ENCODE measurements at places on chromosomes 2 and 18.

DNA sequence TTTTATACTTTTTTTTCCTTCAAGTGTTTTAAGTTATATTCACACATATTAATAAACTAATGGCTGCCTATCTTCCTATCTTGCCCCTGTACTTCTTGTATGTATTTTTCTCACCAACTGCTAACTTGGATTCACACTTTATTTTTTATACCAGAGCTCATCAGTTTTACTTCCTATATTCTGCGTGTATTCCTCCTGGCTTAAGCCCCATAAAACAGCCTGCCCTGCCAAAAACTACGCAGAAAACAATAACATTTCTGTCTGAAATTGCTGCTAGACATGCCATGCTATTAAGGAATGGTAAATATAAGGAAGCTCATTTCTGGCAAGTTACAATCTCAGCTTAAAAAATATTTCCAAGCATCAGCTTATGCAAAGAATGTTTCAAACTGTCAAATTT is 172.3 kb downstream of the UBE2E3 start:
- no peak for DNase-seq

- DNase-seq, result no peak
Observed at GRCh38 chr2:137800386-137800785, 163.9 kb upstream of the HNMT start.

DNA sequence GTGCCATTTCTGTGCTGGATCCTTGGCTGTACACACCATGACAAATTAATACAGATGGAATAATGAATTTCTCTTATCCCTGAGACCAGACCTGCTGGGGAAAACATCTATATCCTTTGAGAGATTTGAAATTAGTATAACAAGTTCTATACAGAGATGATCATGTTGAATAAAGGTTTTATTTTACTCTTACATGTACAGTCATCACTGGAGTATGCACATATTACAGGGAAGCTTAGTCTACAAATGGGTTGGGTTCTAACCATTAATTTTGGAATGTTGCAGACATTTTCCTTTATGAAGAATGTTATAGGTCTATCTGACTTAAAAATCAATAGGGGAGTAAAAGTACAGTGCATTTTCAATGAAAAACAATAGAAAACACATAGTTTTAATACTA is 29.9 kb upstream of the MMADHC start:
- DNase-seq, result no peak

DNA sequence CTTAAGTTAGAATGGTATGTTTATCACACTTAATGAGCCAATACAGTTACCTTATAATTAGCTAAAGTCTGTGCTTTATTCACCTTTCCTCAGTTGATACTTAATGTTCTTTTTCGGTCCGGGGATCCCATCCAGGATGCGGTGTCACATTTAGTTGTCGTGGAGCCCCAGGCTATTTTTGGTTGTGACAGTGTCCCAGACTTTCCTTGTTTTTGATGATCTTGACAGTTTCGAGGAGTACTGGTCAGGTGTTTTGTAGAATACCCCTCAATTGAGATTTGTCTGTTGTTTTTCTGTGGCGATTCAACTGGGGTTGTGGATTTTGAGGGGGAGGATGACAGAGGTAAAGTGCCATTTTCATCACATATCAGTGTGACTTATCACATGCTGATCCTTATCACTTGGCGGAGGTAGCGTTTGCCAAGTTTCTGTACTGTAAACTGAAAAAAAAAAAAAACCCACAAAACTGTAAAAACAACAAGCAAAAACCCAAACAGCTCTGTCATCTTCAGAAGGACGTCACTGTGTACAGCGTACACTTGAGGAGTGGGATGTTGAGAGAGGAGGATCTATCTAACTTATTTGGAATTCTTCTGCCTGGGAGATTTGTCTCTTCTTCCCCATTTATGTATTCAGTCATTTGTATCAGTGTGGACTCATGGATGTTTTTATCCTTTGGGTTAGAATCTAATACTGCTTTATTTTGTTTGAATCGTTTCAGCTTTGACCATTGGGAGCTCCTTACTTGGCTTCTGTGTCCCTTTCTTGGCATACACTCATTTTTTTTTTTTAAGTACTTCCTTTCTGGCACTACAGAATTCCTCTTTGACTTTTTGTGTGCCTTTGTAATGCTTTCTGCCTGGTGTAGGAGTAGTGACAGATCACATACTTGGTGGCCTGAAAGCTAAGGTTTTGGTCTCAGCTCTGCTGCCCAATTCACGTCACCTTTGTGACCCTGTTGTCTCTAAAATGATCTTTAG is 68.1 kb downstream of the FMNL2 start:
- DNase-seq, result no peak

DNA sequence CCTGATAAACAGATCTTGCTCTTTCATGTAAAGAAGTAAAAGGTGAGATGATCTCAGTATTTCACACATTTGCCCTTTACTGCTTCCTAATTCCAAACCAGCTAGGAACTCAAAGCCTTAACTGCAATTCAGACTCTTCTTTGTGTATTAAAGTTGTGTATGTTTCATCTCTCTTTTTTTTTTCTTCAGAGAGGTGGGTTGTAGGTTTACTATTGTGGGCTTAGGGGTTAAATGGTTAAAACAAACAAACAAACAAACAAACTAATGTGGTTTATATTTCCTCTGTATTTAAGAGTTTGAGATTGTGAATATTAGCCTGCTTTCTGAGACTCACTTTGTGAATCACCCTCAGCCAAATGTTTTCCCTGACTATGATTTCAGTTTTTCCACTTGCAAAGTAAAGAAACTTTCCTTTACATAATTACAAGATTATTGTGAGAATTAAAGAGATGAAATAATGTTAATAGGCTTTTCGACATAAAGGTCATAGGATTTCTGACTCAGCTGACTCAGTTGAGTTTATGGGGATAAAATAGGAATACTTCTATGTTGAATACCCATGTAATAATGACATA is 2.8 kb downstream of the GULP1 start:
- no peak for DNase-seq

- peak; percentile 23 for DNase-seq
Observed at GRCh38 chr2:212711856-212712255, 173.3 kb upstream of the ERBB4 start.

GRCh38 chr18:3455907-3456685 is 6.1 kb downstream of the TGIF1 start:
- DNase-seq, result no peak

DNA sequence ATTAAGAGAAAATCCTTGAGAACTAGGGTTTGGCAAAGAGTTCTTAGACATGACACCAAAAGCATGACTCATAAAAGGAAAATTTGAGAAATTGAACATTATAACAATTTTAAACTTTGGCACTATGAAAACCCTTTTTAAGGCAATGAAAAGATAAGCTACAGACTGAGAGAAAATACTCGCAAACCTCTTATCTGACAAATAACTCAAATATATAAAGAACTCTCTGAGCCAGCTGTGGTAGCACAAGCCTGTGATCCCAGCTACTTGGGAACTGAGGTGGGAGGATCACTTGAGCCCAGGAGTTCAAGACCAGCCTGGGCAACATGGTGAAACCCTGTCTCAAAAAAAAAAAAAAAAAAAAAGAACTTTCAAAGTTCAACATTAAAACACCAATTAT is 70.5 kb downstream of the FAM168B start:
- DNase-seq, result no peak

GRCh38 chr2:207516206-207516605 is 13.6 kb upstream of the CREB1 start:
- no peak for DNase-seq

- no peak for DNase-seq
Observed at GRCh38 chr18:36389811-36390581, 92.5 kb downstream of the FHOD3 start.

DNA sequence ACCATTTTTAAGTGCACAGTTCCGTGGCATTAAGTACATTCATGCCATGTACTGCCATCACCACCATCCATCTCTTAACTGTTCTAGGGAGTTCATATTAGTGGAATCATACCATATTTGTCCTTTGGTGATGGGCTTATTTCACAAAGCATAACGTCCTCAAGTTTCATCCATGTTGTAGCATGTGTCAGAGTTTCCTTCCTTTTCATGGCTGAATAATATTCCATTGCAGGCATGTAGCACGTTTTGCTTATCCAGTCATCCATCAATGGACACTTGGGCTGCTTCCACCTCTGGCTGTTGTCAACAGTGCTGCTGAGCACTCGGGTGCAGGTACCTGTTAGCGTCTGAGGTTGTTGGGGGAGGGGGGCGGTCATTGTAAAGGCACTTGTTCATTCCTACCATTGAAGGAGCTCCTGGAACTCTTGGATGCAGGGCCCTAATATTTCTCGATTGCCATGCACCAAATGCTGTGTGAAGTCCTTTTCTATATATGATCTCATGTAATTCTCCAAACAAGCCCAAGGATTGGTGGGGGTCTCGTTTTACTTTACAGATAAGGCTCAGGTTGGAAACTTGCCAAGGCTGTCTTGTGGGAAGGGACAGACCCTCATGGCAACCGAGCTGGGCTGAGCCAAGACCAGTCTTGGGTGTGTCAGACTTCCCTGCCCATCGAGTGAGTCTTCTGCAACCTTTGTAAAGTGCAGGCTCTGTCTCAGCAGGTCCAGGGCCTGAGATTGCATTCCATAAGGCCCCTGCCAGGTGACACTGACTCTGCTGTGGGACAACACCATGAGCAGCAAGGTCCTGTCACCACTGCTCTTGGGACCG is 42.9 kb upstream of the SH3RF3 start:
- DNase-seq, result no peak

DNA sequence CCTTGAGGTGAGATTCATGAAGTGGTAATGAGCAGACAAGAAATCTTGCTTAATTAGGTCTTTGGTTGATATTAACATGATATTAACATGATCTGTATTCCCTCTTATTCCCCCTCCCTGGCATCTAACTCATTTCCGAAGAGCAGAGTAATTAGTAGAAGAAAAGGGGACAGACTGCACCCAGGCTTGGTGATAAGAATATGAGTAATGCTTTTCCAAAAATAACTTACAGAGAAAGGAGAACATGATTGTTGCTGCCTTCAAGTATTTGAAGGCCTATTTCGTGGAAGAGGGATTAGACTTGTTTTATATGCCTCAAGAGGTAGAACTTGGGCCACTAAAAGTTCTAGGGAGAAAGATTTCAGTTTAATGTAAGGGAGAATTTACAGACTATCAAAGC is 130.6 kb upstream of the ATP5MC3 start:
- no peak for DNase-seq

DNA sequence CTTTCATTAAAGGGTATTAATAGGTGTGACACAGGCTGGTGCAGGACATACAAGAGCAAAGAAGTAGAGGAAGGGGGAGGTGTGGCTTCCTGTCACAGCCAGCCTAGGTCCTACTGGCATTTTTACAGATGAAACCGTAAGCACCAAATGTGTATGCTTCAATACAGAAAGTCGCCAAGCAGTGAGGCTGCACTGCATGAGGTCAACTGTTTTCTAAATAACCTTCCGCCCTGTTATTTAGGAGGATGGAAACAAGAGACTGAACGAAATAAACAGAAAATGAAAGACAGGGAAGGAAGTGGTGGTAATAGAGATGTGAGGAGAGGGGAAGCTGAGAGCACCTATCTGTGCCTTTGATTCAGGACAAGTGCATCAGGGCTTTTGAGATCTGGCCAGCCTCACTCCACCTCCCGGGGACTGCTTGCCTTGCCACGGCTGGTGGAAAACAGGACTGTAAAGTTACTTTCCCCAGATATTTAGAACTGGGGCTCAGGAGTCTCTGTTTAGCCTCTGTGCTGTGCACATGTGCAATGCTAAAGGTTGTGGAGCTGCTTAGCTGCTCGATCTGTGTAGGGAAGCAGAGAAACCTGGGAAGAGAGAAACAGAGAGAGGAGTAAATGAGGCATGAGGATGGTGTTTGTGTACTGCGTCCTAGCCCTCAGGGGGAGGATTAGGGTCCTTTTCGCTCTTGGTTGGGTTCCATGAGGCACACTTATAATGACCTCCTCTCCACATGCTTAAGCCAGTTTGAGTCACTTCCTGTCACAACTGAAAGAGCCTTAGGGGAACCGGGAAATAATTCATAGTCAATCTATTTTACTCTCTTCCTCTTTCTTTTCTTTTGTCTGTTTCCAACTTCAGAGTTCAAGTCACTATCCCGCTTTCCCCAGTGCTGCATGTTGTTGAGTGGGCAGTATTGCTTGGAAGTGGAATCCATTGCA is 62.3 kb upstream of the BOD1L2 start:
- DNase-seq, result no peak

DNA sequence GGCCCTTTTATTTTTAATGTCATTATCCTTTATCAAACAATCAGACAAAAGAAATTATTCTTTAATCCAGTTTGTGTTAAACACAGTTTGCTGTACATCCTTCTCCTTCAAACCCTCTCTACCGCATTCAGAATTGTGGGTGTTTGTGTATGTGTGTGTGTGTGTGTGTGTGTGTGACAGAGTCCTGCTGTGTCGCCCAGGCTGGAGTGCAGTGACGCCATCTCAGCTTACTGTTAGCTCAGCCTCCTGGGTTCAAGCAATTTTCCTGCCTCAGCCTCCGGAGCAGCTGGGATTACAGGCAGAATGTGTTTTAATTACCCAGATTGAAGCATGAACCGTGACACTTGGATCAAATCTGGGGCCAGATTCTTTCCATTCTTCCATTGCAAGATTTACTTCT is 723.7 kb downstream of the DCDC2C start:
- no peak for DNase-seq

GRCh38 chr2:127527001-127527804 is 914 bp upstream of the IWS1 start:
- DNase-seq, result no peak

DNA sequence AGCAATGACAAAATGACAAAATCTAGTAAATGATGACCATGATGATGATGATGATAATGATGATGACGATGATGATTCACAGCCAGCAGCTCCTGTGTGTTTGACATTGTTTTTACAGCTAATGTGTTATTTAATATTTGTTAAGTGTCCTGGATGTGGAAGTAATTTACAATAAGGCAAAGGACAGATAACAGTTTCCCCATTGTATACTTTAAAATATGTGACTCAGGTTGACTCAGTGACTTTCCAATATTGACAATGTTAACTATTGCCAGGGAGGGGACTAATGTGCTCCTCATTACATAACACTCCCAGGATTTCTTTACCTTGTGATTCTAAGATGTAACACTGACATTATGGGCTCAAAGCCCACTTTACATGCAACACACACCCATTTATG is 602.2 kb downstream of the FBXO15 start:
- no peak for DNase-seq

- no peak for DNase-seq
Observed at GRCh38 chr2:111626037-111626864, 257.7 kb downstream of the ANAPC1 start.

- DNase-seq, result no peak
Observed at GRCh38 chr2:222256250-222256649, 42.5 kb downstream of the PAX3 start.

GRCh38 chr2:226017537-226017936 is 618.0 kb downstream of the NYAP2 start:
- no peak for DNase-seq

DNA sequence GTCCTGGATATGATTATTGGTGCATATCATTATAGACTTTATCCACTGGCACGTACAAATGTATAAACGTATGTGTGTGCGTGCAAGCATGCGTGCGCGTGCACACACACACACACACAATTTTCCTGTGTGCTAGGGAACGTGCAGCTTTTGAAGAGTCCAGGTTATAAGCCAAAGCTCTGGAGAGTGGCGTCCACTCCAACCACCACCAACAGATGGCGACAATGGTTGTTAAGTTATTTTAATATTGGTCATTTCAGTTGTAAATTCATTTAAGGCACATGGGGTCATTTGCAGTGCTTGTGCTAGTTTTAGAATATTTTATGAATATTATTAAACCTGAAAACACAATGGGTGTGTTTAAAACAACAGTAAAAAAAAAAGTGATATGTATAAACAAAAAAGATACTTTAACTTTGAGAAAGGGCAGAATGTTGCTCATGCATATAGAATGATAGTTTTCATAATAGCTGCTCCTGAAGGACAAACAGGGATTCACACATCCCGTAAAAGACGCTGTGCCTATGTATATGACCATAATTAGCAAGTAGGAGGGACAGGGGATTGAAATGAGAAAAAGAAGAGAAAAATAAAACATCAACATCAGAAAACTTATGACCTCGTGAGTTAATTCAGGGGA is 124.2 kb upstream of the ITGB6 start:
- no peak for DNase-seq
